ENCODE measurements at places on chromosomes 1 and 21.

GRCh38 chr1:93713341-93713740 lies 31.7 kb upstream of the BCAR3 start:
- DNase-seq, result no peak

DNA sequence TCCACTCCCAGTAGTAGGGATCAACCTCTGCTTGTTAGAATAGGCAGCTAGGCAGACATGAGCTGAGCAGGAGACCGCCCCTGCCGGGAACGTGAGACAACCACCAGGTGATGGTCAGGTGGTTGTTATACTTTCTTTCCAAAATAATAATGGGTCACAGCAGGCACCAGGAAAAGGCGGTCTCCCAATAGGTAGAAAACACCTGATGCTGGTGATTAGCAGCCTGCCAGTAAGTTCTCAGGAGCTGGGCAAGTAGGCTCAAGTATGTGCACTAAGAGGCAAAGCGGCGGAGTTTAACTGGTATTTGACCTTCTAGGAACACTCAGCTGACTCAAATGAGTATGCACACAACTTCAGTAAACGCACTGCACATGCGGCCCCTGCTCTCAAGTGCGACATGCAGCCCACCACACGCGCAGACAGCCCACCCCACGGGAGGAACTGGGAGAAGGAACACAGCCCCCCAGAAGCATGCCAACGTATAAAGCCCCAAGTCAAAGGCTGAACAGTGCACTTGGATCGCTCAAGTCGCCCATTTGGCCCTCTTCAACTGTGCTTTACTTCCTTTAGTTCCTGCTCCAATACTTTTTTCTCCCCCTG lies 80.0 kb downstream of the DESI2 start:
- DNase-seq, result no peak

GRCh38 chr1:162753001-162753658 lies 37.4 kb upstream of the HSD17B7 start:
- DNase-seq, result no peak

DNA sequence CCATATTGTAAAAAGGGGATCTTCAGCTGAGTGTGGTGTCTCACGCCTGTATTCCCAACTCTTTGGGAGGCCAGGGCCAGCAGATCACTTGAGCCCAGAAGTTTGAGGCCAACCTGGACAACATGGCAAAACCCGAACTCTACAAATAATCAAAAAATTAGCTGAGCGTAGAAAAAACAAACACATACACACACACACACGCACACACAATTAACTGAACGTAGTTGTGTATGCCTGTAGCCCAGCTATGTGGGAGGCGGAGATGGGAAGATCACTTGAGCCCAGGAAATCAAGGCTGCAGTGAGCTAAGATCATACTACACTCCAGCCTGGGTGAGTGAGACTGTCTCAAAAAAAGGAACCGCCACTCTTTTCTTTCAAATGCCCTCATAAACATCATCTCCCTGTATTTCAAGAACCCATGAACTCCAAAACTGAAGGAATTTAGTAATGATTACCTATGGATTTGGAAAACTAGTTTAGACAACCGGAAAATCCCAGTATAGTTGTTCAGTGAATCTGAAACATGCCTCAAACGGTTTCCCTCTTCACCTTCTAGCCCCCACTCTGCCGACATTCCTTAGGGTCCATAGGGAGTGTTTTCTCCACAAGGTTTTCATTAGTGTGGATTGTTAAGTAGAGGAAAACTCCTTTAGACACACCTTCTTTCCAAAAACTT lies 4.5 kb downstream of the TXNIP start:
- DNase-seq, result no peak

DNA sequence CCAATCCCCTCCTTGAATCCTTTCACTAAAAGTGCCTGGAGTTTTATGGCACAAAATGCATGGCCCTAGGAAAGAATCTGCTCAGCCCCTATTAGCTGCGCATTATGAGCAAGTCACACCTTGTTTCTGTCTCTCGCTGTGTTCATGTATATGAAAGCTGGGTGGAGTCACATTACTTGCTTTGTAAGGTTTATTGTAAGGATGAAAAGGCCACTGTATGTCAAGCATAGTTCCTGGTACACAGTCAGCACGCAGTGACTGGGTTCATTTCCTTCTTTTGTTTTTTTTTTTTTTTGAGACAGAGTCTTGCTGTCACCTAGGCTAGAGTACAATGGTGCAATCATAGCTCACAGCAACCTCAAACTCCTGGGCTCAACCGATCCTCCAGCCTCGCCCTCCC lies 6.7 kb upstream of the SLC9A1 start:
- no peak for DNase-seq

Data from NCI-H1048 (cell line).